Activated T-cell treated with anti-CD3 and anti-CD28 coated beads, Interleukin-2, amount 50 U/mL, for 1 hour (primary cell): ENCODE measurements at places on chromosomes 7 and 10.
A peak's percentile ranks its signal among the peaks of the same experiment; 100 is the strongest.

GRCh38 chr10:5584895-5585516, 60.2 kb downstream of the CALML3 start:
- DNase-seq, result no peak

- no peak for DNase-seq
These were observed 26.2 kb downstream of the MTPN start for GRCh38 chr7:135950972-135951371.

DNA sequence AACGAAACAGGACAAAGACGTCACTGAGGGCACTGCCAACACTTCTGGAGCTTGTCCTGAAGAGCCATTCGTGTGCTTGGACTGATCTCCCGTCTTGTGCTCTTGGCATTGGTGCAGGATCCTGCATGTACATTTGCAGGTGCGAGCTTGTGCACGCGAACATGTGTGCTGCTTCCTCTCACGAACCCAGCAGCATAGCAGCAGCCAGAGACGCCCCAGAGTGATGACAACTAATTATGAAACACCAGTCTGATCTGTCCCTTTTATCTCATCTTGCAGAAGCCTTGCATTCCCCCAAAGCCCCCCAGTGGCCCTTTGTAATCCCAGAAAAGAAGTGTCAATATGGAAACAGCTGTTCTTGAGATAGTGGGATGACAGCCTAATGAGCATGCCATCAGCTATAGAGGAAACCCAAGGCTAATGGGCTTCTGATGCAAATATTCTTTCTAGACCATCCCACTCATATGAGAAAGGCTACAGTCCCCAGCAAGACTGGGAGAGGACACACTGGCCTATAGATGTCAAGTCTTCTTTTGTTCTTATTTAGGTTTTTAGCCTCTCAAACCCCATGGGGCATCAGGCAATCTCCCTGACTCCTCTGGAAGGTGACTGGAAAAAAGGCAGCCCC, 310.6 kb downstream of the FRMD4A start:
- DNase-seq, result no peak

- no peak for DNase-seq
These were observed 2.8 kb downstream of the DUSP5 start for GRCh38 chr10:110500515-110500905.

- no peak for DNase-seq
These were observed 604 bp upstream of the SHTN1 start for GRCh38 chr10:117005527-117006055.

DNA sequence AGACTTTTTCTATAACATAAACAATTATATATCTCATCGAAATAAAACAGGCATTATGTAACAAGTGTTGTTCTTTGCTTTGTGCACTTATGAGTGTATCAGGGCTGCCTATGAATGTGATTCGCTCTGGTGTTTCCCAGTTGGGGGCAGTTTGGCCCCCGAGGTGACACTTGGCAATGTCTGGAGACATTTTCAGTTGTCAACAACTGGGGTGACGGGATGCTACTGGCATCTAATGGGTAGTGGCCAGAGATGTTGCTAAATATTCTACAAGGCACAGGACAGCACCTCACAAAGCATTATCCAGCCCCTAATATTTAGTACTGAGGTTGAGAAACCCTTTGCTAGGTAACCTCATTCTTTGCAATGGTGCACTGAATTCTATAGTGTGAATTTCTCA, 83.3 kb downstream of the PLCE1 start:
- DNase-seq, result no peak

- peak; percentile 97 for DNase-seq
These were observed at the start of gene HNRNPF for GRCh38 chr10:43408710-43409384. Gene HNRNPF, minus strand, starts transcription at chr10:43409186. Its CDS starts 21,302 bp downstream, at chr10:43387884.

DNA sequence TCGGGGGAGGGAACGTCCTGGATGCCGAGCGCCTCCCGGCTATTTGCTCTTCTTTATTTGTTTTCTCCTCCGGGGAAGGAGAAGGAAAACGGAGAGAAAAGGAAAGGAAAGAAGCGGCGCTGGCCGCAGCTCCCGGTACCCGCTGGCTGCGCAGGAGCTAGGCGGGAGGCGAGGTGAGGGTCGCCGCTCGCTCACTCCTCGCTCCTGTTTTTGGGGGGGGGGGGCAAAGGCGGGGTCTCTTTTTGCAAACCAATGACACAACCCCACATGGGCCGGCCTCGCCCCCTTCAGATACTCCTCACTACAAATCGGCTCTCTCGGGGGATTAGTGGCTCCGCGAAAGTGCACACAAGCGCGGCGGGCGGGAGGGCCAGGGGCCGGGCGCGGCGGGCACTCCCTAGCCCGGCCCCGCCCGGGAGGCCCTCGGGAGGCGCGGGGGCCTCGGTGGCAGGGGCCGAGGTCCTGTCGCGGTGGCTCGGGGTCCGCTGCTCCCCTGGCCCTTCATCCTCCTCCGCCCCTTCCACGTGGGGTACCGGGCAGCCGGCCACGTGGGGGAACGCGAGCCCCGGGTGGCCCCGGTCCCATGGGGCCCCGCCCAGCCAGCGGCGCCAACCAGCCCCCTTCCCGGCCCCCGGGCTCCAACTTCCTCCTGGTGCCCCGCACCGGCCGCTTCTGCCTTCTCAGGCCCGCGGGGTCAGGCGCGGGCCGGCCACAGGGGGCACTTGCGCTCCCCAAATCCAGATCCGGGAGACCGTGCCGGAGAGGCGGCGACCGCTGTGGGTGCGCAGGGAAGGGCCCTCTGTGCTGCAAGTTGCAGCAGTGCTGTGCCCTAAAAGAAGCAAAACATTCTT, 718 bp upstream of the CTBP2 start:
- no peak for DNase-seq

GRCh38 chr10:111222961-111223360, 146.1 kb downstream of the ADRA2A start:
- DNase-seq, result no peak
